G401 (cell line): ENCODE measurements at places on chromosomes 11 and 22. TPM values are rescaled to one million over a fixed set of nuclear protein-coding genes. Genes with fewer than 3 reads are reported as not detected.

DNA sequence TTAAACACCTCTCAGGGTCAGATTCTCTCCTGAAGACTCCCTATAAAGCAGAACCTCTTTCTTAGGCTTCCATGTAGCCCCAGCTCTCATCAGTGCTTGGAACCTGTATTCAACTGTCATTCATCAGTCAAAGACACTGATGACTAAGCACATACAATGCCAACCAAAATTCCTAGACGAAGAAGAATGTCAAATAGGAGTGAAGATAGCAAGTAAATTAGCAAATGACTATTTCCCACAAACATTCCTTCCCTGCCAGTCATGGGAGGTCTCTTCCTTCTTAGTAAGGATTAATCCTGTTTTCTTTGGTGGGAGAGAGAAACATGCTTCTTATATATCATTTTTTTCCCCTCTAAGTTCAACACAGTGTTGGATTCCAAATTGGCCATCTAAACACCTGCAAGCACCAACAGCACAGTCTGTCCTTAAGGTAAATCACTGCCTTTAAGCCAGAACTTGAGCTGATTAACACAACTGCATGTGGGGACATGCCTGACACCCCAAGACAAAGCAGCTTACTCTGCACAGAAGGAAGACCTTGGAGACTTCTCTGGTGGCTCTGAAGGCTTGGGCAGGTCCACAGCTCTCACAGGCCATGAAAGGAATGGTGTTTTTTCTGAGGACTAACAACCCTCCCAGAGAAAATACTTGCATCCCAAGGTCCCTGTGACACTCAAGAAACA, 47.5 kb upstream of the ME3 start:
- DNase-seq, result no peak

DNA sequence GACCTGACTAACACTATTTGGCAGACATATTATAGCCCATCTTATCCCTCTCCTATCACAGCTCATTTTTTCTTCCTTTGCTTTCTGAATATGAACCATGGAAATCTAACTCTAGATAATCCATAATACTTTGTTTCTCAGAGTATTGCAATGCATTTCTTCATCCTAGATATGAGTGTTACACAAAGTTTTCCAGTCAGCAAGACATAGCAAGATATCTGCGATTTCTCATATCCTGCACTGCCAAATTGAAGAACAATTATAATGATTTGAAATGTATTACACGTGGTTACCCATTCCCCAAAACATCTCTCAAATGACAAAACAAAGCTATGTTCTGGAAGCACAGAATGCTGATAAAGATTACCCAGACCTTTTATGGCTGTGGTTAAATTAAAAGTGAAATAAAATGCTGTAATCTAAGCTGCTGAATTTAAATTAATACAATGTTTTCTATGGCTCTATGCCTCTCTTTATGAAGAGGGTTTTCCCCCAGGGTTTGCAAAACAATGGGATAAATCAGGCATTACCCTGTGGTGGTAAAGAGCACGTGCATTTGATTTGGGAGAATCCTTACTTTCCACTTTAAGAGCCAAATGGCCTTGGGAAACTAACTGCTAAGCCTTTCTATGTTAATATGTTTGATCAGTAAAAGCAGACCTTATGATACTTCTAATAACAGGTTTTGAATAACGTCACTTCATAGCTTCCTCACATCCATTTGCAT, 1291.0 kb upstream of the CNTN5 start:
- no peak for DNase-seq

DNA sequence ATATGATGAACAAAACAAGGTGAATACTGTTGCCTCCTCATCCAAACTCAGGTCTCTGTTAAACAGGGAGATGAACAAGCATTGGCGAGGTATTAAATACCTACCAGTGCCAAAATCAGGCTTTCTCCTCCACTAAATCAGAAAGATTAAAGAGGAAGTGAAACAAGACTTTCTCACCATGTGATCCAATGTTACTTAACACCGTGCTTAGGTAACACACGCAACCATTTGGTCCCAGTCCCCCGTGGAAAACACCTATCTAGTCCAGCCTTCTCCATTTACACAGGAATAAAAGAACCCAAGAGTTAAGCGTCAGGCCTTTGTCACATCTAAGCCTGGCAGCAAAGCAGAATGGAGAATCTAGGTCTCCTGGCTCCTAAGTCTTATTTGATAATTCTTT, 34.5 kb downstream of the TENM4 start:
- no peak for DNase-seq

DNA sequence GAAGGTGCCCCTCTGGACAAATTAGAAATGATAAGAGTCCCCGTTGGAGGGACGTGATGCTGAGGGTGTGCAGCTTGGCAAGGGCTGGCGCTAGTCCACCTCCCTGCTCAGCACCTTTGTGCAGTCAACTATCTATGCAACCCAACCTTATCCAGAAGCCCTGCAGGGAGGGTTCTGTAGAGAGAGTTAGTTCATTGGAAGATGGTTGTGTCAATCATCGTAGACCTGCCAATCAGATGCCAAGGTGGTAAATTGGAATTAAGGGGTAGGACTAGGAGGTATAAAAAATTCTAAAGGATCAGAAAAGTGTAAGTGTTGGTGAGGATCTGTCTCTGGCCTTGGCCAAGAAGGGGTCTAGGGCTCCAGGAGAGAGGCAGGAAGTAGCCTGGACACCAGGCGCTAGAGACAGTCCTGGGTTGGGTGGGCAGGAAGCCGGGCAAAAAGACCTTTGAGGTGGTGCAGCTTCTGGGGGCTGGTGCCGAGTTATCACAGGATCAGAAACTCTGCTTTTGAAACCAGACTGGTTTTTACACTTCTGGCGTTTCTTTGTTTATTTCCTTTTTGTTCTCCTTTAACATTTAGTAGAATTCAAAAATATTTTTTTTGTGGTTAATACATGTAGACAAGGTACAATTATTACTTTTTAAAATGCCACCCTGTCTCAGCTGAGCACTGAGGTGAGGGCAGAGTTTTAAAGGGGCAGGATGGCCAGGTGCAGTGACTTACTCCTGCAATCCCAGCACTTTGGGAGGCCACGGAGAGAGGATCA, 1.6 kb downstream of the C1QTNF6 start:
- peak; percentile 47 for DNase-seq

DNA sequence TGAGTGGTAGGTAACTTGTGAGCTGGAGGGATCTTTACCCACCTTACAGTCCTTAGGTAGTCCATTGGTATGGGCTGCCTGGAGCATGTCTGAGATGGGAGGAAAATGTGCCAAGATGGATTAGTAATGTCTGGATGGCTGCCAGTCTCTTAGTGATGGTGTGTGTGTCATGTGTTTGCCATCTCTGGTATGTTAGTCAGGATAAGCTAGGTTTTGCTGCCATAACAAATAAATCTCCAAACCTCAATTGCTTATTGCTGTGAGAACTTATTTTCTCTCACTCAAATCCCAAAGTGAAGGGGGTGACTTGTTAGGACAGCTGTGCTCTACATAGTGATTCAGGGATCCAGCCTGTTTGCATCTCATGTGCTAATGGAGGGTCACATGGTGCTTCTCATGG, 40.9 kb upstream of the MYEOV start:
- no peak for DNase-seq

GRCh38 chr22:45263463-45264269, 21.1 kb upstream of the UPK3A start:
- peak; percentile 46 for DNase-seq

DNA sequence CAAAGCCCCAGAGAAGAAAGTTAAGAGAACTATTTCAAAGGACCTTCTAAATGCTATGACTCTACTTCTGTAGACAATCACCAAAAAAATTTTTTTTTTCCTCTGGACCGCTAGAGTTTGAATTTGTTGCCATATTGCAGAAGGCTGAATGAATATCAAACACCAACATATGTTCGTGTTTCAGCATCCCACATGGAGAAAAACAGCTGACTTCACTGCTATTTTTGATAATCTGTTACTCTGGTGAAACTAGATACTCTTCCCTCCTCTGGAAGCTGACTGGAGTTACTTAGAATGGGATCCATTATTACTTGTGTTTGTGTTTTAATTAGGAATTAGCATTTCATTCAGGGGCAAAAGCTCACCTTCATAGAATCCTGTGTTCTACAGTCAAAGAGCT, 447.0 kb downstream of the AASDHPPT start:
- peak; percentile 23 for DNase-seq

DNA sequence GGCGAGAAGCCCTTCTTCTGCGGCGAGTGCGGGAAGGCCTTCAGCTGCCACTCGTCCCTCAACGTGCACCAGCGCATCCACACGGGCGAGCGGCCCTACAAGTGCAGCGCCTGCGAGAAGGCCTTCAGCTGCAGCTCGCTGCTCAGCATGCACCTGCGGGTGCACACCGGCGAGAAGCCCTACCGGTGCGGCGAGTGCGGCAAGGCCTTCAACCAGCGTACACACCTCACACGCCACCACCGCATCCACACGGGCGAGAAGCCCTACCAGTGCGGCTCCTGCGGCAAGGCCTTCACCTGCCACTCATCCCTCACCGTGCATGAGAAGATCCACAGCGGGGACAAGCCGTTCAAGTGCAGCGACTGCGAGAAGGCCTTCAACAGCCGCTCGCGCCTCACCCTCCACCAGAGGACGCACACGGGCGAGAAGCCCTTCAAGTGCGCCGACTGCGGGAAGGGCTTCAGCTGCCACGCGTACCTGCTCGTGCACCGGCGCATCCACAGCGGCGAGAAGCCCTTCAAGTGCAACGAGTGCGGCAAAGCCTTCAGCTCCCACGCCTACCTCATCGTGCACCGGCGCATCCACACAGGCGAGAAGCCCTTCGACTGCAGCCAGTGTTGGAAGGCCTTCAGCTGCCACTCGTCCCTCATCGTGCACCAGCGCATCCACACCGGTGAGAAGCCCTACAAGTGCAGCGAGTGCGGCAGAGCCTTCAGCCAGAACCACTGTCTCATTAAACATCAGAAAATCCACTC, 12.2 kb downstream of the ZNF74 start:
- DNase-seq, result no peak

GRCh38 chr11:132772703-132773545, 759.4 kb downstream of the OPCML start:
- peak; percentile 92 for DNase-seq

DNA sequence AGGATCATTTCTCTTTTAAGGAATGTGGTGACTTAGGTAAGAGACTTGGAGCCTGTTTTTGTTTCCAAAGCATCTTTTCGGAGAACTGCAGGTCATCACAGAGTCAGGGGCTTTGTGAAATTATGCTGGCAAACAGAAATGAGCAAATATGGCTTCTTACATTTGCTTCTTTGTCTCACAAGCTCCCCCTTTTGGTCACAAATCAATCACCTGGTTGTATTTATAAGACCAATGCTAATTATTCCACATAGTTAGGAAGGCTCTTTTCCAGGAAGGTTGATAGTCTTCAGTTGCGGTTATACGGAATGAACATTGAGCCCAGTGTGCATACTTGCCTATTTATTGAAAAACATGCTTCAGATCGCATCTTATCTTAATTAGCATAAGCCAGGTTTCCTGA, 34.6 kb upstream of the CEP126 start:
- DNase-seq, result peak; percentile 12

GRCh38 chr11:110251836-110252235, 44.6 kb downstream of the RDX start:
- DNase-seq, result peak; percentile 31

The OR51E1 gene
- not detected in 2 replicates for total RNA-seq

The TUB gene
- total RNA-seq, result 21.4 and 26.5 TPM in 2 replicates

The SERPIND1 gene
- not detected in 2 replicates for total RNA-seq

The IPO7 gene
- total RNA-seq, result 179 and 272 TPM in 2 replicates

The RASD2 gene
- not detected in 2 replicates for total RNA-seq

The MYBPC3 gene
- 0.37 TPM in 1 of 2 replicates, not detected in the other for total RNA-seq

The ZC3H12C gene
- total RNA-seq, result 0.03 and 0.18 TPM in 2 replicates

The APOA5 gene
- total RNA-seq, result not detected in 2 replicates

The BTG4 gene
- 1.4 and 8.1 TPM in 2 replicates for total RNA-seq
